ENCODE measurements at places on chromosomes 6 and 20.

GRCh38 chr6:168712993-168713392 lies 272.0 kb downstream of the SMOC2 start:
- ATAC-seq = no peak

DNA sequence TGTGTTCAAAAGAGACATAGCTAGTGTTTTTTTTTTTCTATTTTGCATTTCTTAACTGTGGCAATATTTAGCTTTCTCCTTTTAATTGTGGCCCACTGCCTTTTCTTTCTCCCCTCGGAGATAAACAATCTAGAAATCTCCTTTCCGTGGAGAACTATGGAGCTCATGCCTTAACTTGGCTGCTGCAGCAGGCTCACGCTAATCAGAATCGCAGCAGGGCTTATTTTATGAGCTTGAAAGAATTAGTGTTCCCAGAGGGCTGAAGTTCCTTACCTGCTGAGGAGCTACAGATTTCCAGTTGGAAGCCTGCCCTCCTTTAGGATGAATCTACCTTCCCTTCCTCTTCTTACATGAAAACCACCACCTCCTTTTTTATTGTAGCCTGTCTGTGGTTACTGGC lies 35.6 kb downstream of the CTNNBL1 start:
- ATAC-seq = no peak

DNA sequence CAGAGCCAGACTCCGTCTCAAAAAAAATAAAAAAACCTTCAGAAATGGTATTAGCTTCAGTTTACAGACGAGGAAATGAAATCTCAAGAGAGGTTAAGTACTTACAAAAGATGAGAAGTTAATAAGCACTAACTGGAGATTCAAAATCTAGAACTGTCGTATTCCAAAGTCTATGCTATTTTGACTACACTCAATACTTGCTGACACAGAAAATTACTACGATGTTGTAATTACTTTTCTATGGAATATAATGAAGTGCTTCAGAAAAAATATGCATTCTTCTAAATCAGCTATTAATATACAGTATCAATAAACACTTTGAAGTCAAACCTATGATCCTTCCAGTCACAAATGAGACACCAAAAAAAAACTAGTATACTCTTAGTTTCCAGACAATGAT lies 12.2 kb downstream of the REPS1 start:
- ATAC-seq = no peak

- no peak for ATAC-seq
Observed at GRCh38 chr20:52746190-52746589, 226.0 kb upstream of the TSHZ2 start.

DNA sequence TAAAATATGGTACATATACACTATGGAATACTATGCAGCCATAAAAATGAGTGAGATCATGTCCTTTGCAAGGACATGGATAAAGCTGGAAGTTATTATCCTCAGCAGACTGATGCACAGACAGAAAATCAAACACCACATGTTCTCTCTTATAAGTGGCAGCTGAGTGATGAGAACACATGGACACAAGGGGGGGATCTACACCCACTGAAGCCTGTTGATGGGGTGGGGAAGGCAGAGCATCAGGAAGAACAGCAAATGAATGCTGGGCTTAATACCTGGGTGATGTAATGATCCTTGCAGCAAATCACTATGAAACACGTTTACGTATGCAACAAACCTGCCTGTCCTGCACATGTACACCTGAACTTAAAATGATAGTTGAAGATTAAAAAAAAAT lies 71.3 kb downstream of the MANEA start:
- ATAC-seq = no peak

DNA sequence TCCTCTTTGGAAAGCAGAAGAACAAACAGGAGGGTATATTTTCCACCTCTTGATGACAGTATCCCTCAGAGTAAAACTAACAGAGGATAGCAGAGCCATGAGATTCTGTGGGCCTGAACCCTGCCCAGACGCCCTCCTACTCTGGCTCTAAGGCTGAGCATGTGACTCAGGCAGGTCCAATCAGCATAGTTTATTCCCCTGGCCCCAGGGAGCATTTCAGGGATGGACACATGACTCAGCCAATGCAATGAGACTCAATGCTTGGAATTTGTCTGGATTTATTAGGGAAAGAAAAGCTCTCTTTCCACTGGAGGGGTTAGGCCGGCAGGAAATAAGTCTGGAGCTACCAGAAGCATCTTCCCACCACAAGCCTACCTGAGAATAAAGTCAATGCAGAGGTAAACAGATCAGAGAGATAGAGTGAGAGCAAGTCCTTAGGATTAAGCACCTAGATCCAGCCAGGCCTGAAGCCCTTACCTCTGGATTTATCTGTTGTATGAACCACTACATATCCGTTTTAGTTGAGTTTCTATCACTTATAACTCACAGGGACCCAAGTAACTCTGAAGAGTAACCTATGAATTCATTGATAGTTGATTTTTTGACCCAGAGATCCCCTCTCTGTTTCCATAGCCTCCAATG lies 68.2 kb upstream of the EYA2 start:
- no peak for ATAC-seq

DNA sequence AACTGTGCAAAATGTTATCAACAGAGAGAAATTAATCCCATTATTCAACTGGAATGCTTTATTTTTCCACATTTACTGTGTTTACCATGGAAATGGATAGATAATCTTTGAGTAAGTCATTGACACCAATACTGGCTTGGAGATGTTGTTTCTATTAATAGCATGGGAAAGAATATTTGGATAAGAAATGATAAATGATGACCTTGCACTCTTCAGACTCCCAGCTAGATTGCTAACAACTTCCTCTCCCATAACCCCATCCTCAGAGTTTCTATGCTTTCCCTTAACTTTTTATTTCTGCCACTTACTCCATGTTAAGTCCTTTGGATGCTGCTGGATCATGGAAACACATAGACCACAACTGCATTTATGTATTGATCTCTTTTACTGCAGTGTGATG lies 182.5 kb downstream of the FNDC1 start:
- no peak for ATAC-seq

- ATAC-seq = no peak
Observed at GRCh38 chr6:56837322-56837894, 117.5 kb upstream of the BEND6 start.

DNA sequence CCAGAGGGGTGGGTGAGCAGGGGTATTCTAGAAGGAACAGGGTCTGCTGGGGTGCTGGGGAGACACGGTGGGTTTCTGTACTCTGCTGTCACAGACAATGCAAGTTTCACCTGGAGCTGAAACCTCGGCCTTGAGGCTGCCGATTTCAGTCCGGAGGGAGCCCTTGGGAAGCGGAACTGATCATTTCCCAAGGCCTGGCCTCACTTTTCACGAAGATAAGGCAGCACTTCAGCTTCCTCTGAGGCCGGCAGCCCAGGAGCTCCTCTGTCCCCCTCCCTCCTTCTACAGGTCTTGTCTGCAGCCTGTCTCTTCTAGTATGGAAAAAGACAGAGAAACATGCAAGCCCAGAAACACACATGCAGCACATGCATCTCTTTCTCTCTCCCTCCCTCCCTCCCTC lies 242.1 kb downstream of the CDC5L start:
- no peak for ATAC-seq

- ATAC-seq = no peak
Observed at GRCh38 chr6:111239461-111239860, 152.2 kb downstream of the SLC16A10 start.
